Posterior cingulate gyrus (tissue), 11 donors: ENCODE measurements at places on chromosomes 4 and X.

GRCh38 chrX:20300822-20301221 lies 34.1 kb upstream of the RPS6KA3 start:
- DNase-seq = no peak

DNA sequence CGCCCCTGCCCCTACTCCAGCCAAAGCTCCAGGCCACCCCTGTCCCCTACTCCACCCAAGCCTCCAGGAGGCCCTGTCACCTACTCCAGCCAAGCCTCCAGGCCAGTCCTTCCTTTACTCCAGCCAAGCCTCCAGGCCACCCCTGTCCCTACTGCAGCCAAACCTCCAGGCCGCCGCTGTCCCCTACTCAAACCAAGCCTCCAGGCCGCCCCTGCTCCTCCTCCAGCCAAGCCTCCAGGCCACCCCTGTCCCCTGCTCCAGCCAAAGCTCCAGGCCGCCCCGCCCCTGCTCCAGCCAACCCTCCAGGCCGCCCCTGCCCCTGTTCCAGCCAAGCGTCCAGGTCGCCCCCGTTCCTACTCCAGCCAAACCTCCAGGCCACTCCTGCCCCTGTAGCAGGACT lies 5.1 kb upstream of the ASMT start:
- DNase-seq = peak; percentile 46

DNA sequence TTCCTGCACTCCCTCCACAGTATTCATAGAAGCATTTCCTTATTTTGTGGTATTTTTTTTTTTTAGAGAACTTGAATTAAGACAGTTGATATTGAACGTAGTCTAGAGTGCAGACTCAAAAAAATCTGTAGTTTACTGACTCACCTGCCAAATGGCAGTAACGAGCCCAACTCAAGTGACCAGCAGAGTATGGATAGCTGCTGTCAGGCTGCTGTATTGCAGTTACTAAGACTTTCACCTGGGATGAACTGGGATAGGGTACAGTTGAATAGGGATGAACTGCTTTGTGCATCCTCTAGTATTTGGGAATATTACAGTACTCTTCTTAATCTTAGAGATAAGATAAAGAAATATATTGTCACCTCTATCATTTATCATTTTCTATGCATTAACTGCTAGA lies 7.0 kb upstream of the SLC7A11 start:
- DNase-seq = no peak

- DNase-seq = no peak
These were observed 38.1 kb upstream of the ANXA3 start for GRCh38 chr4:78513411-78513975.

DNA sequence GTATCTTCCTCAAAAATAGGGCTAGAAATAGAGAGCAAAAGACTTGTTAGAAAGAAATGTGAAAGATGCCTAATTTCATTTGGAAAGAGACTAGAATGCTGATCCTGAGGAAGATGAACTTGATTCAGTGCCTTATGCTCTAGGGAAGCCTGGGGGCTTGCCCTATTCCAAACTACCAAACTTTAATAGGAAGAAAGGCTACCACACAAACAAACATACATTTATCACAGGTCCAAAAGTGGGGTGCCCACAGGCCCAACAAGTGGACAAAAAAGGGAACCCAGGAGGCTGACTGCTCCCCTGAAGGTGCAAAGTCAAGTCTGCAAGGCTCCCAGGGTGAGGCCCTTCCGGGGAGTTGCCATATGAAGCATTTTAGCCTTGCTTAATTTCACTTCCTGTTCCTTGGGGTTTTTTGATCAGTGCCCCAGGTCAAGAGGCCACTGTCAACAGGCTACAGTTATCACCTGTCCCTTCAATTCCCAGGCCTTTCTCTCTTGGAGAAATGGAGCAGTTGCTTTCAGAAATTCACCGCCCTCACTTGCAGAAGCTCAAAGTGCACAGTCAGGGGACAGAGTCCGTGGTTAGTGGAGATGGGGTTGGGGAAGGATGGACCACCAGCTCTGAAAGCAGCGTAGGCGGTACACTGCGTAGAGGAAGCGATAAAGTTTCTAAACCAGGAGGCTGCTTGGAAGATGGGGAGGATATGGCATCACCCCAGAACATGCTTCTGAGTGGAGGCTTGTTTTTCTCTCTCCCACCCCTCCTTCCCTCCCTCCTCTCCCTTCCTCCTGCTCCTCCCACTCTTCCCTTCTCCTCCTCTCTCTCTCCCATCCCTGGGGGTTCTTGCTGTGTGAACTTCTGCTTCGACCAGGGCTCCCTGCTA lies 36.4 kb downstream of the TMEM154 start:
- DNase-seq = no peak

DNA sequence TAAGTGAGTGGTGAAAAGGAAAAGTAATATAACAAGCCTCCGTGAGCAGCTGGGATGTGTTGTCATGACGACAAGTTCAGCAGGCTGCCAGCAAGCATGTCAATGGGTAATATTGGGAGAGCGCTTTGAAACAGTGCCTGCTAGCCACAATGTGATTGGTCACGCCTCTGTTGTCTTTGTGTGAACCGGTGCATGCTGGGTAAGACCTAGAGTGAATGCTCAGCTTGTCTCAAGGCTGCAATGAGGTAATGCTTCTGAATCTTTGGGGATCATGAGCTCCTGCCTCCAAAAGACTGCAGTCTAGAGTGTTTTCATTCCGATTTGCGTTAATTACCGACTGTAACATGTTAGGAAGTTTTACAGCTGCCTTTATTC lies 54.9 kb downstream of the STOX2 start:
- peak; percentile 93 for DNase-seq

DNA sequence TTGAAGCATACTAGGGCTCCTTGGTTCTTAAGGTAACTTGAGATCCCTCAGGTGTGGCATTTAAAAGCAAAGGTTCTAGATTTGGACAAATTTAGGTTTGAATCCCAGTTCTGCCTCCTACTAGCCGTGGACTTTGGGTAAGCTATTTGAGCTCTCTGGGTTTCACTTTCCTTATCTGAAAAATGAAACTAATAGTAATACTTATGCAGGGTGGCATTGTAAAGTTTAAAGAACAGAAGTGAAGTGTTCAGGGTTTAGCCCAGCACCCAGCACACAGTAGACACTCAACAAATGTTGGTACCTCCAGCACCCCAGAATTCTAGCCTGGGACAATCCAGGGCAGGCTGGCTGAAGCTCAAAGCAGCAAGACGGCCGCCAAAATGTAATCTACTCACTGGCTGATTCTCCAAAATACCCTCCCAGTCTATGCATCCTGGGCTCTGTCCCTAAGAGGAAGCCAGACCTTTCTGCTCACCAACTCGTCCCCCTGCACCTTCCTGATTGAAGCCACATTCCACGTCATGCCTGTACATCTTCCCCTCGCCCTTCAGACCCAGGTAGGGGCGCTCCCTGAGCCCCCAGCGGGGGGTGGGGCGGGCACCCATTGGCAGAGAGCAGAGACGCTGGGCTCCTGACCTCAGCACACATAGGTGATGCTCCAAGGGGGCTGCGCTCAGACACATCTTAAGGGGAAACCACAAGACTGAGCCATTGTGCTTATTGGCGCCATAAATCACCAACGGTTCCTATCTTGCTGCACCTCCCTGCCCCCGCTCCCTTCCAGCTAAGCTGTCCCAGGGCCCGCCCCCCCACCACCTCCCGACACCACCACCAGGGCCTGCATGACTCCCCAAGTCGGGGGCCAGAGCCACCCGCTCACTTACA lies 160.6 kb downstream of the BCOR start:
- no peak for DNase-seq

DNA sequence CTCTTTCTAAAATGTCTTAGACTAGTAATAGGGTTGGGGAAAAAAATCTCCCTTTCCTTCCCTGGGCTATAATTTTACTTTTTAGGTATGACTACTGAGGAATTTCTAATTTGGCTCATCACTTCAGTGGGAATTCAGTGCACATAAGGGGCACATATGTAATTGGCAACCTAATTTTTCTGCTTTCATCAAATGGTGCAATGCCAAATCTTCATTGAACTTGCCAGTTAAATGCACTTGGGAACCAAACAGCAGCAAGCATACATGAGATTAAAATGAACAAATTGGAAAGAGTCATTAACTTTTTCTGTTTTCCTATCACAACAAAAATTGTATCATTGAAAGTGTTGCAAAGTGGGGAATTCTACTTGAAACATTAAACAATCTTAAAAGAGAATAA lies 2.9 kb upstream of the CCSER1 start:
- no peak for DNase-seq

DNA sequence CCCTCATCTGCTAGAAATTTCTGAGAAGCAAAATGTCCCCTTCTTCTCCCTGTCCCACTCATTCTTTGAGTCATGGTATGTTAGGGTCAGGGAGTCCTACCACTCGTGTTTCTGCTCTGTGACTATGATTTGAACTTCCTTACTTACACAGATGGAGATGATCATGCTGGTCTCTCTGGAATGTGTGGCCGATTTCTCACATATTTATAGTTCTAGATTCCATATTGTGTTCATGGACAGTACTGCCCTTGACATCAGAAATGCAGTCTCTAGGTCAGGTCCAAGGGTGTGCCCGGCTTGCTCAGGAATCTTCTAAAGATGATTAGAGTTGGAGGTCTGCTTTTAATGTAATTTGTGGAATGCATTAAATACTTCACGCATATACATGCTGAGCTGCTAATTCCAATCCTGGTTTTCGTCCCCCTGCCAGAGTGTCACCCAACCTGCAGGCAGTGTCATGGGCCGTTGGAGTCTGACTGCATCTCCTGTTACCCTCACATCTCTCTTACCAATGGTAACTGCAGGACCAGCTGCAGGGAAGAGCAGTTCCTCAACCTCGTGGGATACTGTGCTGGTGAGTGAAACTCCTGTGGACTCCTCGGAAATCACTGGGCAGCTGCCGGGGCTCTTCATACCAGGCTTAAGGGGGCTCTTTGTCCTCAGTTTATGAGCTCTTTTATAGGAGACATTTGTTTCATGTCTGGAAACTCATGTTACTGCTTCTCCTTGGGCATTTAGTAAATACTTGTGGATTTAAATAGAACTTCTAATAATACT lies 214.1 kb upstream of the ANXA3 start:
- no peak for DNase-seq

DNA sequence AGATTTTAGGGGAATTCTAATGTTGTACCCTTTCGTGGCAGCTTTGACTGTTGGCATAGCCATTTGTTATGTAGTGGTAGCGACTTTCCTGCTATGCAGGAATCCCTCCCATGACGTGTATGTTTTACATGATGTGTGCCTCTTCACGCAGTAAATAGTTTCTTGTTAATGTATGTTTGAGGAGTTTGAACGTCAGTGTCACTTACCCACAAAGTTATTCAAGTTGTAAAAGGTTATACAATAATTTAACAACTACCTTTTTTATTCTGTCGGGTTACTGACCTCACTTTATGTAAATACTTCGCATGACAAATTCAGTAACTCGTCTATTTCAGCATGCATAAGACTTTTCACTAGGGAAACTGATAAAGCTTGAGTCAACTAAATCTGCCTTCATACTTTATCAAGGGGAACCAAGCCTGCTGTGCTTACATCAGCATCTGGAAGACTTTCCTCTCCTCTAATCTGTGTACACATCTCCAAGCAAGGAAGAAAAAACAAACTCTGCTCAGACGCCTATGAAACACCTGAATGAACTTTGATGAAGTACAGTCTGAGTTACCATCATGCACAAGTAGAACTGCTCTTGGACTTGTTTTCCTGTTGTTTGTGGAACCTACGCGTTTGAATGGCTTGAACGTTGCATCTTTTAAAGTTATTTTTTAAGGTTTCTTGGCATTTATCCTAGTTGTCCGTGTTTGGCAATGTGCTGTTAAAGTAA lies 61.2 kb downstream of the SLC9A6 start:
- no peak for DNase-seq

GRCh38 chr4:38002451-38003071 lies 42.4 kb downstream of the PTTG2 start:
- DNase-seq = no peak
